ENCODE measurements at places on chromosomes 3 and 15.

- DNase-seq = no peak
Observed at GRCh38 chr15:62506217-62506805, 341.2 kb upstream of the C2CD4B start.

DNA sequence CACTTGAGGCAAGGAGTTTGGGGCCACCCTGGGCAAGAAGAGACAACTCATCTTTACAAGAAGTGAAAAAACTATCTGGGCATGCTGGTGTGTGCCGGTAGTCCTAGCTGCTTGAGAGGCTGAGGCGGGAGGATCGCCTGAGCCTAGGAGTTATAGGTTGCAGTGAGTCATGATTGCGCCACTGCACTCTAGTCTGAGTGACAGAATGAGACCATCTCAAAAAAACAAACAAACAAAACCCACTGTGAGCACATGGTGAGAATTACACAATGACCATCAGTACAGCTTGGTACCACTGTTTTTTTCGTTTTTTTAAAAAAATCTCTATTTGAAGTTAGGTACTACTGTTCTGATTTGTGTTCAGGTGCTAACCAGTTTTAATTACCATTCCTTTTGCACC is 13.6 kb downstream of the VPS39 start:
- DNase-seq = no peak

DNA sequence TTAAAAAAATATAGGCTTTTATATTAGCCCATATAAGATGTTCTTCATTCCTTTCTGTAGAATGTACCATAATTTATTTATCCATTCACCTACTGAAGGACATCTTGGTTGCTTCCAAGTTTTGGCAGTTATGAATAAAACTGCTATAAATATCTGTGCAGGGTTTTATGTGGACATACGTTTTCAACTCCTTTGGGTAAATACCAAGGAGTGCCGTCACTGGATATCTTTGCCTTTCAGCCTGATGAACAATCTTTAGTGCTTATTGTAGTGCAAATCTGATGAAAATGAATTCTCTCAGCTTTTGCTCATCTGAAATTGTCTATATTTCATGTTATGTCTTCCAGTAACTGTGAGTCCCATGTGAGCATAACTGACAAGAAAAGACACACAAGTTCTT is 26.6 kb upstream of the BLM start:
- DNase-seq = no peak

GRCh38 chr3:55570271-55570711 is 83.2 kb upstream of the WNT5A start:
- DNase-seq = no peak

GRCh38 chr3:169619793-169620192 is 43.7 kb downstream of the MECOM start:
- DNase-seq = no peak

DNA sequence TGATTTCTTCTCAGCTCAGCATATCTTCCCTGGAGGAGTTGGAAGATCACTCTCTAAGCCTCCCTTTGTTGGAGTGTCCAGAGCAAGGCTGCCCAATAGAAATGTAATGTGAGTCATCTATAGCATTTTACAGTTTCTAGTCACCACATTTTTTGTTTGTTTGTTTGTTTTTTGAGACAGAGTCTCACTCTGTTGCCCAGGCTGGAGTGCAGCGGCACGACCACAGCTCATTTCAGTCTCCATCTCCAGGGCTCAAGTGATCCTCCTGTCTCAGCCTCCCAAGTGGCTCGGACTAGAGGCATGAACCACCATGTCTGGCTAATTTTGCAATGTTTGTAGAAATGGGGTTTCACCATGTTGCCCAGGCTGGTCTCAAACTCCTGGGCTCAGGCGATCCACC is 21.3 kb downstream of the KLHL6 start:
- no peak for DNase-seq

DNA sequence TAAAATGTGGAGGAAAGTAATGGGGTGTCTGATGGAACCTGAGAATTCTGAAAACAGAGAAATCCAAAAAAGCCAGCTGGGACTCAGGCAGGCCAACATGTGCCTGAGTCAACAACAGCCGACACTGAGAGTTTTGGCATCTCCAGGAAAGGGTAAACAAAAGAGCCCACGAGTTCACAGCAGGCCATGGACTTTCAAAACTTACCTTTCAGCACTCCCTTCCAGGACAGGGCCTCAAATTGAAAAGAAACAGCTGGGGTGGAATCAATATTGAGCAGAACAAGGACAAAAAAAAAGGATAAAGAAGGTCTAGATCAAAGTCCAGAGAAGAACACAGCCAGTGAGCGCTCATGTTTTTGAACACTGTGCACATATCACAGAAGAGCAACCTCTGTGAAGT is 735.4 kb upstream of the GRM7 start:
- no peak for DNase-seq

GRCh38 chr3:7190095-7190494 is 329.2 kb downstream of the GRM7 start:
- no peak for DNase-seq

- DNase-seq = no peak
Observed at GRCh38 chr15:78174401-78174800, 25.2 kb downstream of the IDH3A start.

- no peak for DNase-seq
Observed at GRCh38 chr3:172148241-172148640, 108.9 kb downstream of the FNDC3B start.

DNA sequence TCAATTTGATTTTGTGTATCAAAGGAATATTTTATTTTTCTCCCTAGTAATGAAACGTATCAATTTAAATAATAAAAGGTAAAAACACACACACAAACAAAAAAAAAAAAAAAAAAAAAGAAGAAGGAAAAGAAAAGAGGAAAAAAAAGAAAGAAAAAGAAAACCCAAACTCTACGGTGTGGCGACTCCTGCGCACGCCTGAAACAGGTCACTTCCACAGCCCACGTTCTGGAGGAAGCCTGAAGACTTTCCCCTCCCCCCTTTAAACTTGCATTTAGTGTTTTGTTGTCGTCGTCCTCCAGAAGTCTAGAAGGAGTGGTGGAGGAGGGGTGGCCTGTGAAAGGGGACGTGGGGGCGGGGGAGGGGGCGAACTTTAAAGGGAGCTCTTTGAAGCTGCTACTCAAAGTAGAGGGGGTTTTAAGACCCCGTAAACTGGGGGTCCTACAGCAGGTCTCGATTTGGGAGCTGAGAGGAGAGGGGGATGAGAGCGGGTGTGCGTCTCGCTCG is 2.3 kb upstream of the TLE3 start:
- DNase-seq = no peak
